ENCODE measurements at places on chromosomes 6 and 20. TPM values are rescaled to one million over a fixed set of nuclear protein-coding genes. Genes with fewer than 3 reads are reported as not detected.

The IL17A gene
- not detected for total RNA-seq

The APOBEC2 gene
- total RNA-seq: not detected

The NCOA5 gene
- 26.2 TPM for total RNA-seq

The R3HDML gene
- not detected for total RNA-seq

The ZKSCAN4 gene
- total RNA-seq: 3.7 TPM

The PACSIN1 gene
- total RNA-seq: not detected

The SLC22A16 gene
- total RNA-seq: 0.84 TPM

The HMGCLL1 gene
- total RNA-seq: 0.82 TPM

The WFDC10B gene
- total RNA-seq: 0.93 TPM

The IL17F gene
- total RNA-seq: not detected

The ZFP57 gene
- 1.9 TPM for total RNA-seq

The SCRT2 gene
- not detected for total RNA-seq

The GMNN gene
- 8.7 TPM for total RNA-seq
